ENCODE measurements at places on chromosomes 6 and 20.

DNA sequence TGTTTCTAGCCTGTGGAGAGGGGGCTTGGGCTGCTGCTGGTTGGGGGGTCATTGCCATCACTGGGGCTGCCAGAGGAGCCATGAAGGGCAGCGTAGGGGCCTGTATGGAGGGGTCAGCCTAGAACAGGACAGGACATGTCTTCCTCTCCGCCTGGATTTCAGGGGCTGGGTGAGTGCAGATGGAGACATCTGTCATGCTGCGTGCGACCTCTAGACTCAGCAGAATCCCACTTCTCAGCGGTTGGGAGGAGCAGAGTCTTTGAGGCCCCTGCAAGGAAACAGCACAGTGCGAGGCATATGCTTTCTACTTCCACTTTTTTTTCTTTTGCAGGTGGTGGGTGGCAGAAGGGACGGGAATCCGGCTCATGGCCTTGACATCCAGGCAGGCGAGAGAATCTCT is 67.9 kb downstream of the EZR start:
- no peak for DNase-seq

GRCh38 chr20:32155017-32155981 is 45.8 kb downstream of the TM9SF4 start:
- no peak for DNase-seq

DNA sequence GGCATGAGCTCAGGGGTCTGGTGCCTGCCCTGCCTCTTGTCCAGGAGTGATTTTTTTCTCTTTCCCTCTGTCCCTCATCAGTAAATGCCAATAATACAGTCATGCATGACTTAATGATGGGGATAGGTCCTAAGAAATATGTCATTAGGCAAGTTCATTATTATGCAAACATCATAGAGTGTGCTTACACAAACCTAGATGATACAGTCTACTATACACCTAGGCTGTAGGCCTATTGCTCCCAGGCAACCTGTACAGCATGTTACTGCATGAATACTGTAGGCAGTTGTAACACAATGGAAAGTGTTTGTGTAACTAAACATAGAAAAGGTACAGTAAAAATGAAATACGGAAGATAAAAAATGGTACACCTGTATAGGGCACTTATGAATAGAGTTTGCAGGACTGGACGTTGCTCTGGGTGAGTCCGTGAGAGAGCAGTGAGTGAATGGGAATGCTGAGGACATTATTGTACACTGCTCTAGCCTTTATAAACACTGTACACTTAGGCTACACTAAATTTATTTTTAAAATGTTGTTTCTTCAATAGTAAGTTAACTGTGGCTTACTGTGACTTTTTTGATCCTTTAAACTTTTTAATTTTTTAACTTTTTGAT is 22.1 kb downstream of the PBOV1 start:
- DNase-seq, result no peak

DNA sequence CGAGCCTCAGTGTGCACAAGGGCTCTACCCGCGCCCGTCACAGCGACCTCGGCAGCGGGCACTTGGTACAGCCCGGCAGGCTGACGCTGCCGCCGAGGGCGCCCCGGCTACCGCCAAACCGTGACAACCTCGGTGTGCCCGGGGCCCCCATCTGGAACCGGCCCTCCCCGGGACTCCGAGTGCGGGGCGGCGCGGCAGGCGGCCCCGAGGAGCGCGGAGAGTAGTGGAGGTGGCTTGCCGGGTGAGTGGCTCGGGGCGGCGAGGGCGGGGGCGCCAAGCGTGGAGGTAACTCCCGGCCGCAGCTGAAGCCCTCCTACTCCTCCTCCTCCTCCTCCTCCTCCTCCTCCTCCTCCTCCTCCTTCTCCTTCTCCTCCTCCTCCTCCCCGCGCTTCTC is at the start of gene ISM1:
Gene ISM1, plus strand, starts transcription at position 371 of the 394 bp plus-strand sequence. CDS start 503 bp downstream, outside the sequence.
- no peak for DNase-seq

GRCh38 chr20:49262444-49262843 is 15.4 kb downstream of the ZNFX1 start:
- no peak for DNase-seq

GRCh38 chr6:103872678-103873077 is 987.0 kb downstream of the HACE1 start:
- no peak for DNase-seq

DNA sequence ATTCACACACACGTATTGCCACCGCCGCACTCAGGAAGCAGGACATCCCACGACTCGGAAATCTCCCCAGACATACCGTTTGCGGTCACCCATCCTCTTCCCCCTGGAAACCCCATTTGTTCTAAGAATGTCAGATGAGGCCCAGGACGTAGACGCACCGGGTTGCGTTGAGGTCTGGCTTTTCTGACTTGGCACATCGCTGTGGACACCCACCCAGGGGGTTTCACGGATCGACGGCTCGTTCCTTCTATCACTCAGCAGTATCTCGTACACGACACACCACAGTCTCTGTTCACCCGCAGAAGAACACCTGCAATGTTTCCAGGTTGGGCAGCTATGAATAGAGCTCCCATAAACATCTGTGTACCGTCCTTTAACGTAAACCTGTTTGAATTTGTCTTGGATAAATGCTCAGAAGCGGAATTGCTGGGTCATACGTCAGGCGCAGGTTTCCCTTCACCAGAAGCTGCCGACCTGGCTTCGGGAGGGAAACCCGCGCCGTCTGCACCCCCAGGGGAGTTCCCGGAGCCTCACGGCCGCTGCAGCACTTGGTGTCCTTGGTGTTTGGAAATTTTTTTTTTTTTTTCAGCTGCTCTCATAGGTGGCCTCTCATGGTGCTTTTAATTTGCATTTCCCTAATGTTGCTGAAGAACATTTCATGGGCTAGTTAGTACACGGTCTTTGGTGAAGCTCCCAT is 9.3 kb upstream of the EEF1A2 start:
- DNase-seq, result no peak

GRCh38 chr20:1660246-1660645 is 2.7 kb upstream of the SIRPG start:
- no peak for DNase-seq

- DNase-seq, result no peak
Observed at GRCh38 chr6:156807795-156808194, 30.6 kb downstream of the ARID1B start.

DNA sequence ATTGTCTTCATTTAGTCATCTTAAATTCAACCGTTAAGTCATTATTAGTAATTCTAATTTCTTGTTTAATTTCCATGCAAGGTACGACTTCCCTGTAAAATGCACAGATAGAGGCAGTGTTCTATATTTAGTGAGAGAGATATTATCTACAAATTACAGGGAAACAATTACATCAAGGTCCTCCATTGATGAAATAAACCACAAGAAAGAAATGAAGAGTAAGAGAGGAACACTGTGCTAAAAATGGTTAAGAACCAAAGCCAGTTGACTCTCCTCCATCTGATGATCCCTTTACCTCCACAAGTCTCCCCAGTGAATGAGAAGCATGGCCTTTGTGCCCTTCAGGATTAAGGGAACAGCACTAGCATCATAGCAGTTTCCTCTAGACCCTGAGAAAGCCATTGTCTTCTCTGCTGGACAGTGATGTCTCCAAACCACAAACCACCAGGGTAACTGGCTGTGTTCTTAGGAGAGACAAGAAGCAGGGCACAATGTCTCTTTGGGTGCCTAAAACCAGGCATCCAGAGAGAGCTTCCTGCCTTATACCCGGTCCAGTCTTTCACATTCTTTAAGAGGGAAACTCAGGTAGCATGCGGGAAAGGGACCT is 38.1 kb downstream of the IRF4 start:
- DNase-seq, result no peak

DNA sequence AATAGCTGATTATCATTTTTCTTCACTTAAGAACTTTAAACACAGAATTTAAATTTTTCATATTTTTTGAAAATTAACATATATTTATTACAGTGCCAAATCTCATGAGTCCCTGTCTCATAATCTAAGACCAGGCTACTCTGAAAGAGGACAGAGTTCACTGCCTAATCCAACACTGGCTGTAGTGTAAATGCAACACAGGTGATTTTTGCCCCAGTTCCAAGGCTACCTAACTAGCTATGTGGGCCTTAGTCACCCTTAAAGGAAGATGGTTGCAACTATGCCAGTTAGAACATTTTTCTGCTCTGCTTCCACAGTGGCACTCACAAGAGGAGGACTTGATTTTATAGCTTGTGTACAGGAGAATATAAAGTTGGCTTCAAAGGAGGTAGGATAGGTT is 4.9 kb downstream of the SLC25A27 start:
- DNase-seq, result no peak

GRCh38 chr6:110682460-110682853 is 132.8 kb downstream of the CDK19 start:
- no peak for DNase-seq

Data from stimulated activated CD8-positive, alpha-beta memory T cell treated with anti-CD3 and anti-CD28 coated beads, Interleukin-7, amount 100 ng/mL, for 1 hour (primary cell).